ENCODE measurements at places on chromosomes 6 and 20.

DNA sequence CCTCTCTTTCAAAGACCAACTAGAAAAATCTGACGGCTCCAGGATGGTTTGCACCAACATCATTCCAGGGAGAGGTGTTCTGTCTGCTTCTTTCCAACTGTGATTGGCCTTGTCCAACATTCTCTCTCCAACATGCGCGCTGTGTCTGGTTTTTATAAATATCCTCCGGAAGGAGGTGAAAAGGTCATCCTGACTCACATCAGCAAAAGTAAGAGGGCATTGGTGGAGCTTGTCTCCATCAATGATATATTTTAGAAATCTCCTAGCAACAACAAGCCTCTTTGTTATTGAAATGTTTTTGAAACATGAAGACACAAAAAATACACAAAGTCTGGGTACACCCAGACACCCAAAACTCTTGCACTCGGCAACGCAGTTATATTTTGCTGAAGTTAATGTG, 475.3 kb upstream of the JARID2 start:
- no peak for DNase-seq

DNA sequence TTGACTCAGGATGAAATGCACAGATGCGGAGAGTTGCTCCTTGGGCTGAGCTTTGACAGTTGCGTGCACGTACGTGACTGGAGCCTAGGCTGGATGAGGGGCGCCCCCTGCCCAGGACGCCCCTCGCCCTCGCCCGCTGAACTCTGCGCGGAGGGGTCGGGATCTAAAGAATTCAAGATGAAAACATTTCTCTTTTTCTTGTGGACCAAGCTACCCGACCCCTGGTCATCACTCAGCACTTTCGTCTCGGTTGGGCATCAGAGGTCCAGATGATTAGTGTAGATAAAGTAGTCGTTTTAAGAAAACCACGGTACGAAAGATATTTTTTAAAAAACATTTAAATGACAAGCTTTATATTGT, 700 bp downstream of the DTD1 start:
- no peak for DNase-seq

- no peak for DNase-seq
Observed at GRCh38 chr6:34563513-34563870, 7.4 kb upstream of the SPDEF start.

GRCh38 chr20:38473367-38473795, 738 bp downstream of the RALGAPB start:
- DNase-seq = no peak

- no peak for DNase-seq
Observed at GRCh38 chr6:157079771-157080170, 243.5 kb downstream of the TMEM242 start.

DNA sequence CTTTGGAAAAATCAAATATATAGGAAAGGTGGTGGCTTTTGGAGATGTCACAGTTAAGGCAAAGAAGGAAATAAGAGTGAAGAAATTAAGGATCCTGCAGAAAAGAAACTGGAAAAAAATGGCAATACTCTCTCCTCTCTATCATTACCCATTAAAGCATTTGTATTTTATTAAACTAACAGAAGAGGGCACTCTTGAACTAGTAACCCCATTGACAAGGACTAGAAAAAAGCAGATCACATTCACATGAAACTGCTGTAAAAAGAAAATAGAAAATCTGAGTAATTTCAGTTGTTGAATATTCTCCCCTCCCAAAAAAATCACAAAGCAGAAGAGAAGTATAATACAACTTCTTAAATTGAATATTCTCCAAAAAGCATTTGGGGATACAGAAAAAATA, 104.1 kb upstream of the SLC35B3 start:
- no peak for DNase-seq

GRCh38 chr6:139060332-139060731, 31.8 kb downstream of the ABRACL start:
- no peak for DNase-seq

- no peak for DNase-seq
Observed at GRCh38 chr6:90545448-90545847, 41.4 kb downstream of the MAP3K7 start.

DNA sequence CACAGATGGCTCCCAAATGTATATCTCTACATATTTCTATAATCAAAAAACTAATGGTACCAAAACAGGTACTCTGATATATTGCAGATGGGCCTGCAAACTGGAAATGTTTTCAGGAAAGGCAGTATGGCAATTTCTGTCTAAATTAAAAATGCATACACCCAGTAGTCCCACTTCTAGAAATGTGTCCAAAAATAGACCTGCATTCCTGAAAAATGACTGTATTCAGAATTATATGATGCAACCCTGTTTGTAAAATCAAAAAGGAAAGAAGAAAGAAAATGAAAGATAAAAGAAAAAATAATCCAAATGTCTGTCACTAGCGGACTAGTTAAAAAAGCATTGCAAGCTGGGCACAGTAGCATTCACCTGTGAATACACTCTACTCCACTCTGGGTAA, 12.9 kb upstream of the MICB start:
- DNase-seq = no peak

GRCh38 chr20:44111712-44112335, 75.2 kb downstream of the JPH2 start:
- DNase-seq = no peak

GRCh38 chr6:157063176-157063905, 260.0 kb downstream of the TMEM242 start:
- DNase-seq = no peak
